ENCODE measurements at places on chromosomes 6 and 20.

DNA sequence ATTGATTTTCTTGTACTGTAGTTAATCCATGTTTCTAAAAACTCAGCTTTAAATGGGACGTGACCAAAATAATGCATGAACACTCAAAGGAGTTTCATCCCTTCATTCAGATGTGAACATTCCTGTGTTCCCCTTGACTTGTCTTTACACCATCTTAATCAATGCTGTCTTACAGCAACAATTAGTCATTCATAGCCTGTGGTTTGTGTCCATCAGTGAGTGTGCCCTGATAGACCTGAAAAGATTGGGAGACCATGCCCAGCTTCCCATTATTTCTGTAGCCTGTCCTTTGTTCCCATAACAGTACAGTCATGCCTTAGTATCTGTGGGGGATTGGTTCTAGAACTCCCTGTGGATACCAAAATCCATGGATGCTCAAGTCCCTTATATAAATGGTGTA is 23.9 kb downstream of the NT5E start:
- no peak for DNase-seq

DNA sequence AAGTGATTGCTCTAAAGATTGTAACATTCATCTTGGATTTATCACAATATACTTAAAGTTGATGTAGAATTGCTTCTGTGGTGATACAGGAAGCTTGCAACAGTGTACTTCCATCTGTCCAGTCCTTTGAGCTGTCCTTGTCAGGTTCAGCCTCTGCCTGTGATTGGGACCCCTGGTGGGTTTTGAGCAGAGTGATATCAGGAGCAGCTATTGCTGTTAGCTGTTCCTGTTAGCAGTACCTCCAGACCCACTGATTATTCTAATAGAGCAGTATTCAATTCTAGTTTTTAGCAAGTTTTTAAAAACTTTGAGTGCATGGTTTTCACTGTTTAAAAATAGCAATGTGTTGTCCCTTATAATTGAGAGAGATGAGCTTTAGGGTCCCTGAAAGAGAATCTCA is 48.8 kb downstream of the TULP4 start:
- no peak for DNase-seq

GRCh38 chr6:137230547-137230946 is 11.4 kb upstream of the IFNGR1 start:
- DNase-seq: no peak

- DNase-seq: no peak
These were observed 32.8 kb downstream of the GABRR1 start for GRCh38 chr6:89184344-89184743.

GRCh38 chr6:110949679-110950285 is 8.7 kb upstream of the GTF3C6 start:
- no peak for DNase-seq

DNA sequence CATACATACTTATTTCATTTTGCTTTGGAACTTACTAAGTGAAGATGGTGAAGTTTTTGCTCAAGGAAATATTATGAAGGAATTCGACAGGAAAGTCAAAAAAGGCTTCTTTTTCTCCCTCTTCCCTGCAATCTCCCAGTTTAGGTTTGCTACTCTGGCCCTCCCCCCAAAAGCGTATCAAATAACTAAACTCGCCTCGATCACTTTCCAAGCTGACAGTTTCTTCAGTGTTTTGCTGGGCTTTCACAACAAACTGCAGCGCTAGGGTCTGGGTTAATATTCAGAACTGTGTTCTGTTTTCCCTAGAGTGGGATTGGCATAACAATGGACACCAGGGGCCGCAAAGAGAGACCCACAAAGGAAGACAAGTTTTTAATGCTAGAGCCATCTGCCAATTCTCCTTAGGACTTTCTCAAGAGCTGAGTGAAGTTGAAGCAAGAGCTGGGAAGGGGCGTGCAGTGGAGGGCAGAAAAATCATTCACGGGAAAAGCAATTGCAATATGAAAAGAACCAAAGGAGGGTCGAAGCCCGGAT is 57.8 kb downstream of the ATP9A start:
- no peak for DNase-seq

GRCh38 chr6:14453712-14454472 is 336.3 kb downstream of the CD83 start:
- no peak for DNase-seq

DNA sequence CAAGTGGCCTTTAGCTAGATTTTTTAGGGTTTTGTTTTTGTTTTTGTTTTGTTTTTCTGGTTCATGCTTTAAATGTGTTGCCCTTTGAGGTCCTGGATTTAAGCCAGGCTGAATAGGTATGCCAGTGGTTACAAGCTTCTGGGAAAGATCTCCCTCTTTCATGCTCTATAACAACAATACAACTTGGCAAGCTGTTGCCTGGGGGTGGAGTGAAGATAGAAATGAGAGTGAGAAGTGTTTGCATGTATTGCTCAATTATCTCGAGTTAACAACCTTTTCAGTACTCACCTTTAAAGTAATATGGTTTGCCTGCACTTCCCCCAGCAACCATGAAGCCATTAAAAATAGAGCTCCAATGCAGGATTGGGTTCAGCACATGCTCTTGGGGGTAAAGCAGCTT is 19.2 kb upstream of the HAO1 start:
- DNase-seq: no peak

DNA sequence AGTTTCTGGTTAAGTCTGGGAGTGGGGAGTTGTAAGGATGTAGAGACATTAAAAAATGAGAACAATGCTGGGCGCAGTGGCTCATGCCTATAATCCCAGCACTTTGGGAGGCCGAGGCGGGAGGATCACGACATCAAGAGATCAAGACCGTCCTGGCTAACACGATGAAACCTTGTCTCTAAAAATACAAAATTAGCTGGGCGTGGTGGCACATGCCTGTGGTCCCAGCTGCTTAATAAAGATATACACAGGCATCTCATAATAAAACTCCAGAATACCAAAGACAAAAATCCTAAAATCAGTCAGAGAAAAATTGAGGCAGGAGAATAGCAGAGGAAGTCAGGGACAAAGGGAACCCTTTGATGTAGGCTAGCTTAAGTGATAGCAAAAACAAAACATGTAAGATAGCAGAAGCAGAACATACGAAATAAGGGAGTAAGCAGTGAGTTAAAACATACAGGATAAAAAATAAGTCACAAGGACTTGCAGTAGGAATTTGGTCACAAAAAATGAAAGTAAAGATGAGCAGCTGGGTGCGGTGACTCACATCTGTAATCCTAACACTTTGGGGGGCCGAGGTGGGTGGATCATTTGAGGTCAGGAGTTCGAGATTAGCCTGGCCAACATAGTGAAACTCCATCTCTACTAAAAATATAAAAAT is 23.6 kb downstream of the DDX43 start:
- DNase-seq: no peak

DNA sequence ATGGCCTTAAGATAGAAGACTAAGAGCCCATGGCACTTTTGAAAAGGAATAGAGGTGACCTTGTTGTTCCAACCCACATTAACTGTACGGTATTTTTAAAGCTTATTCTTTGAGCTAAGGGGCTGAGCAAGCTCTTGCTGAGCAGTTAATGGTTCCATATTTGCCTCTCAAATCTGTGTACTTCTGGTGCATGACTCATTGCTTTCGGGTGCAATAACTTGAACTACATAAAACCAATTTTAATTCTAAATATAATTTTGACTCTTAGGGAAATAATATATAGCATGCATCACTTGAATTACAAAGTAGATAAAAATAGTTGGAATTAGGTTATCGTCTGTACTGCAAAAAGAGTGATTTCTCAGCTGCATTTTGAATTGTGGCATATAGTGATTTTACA is 348.1 kb upstream of the CITED2 start:
- DNase-seq: no peak

GRCh38 chr6:166078294-166078693 is 89.4 kb downstream of the TBXT start:
- DNase-seq: peak; percentile 68

- DNase-seq: no peak
These were observed 117.3 kb downstream of the SMLR1 start for GRCh38 chr6:130944486-130944885.

GRCh38 chr6:170553534-170554012 is 466 bp upstream of the PSMB1 start:
- DNase-seq: no peak

DNA sequence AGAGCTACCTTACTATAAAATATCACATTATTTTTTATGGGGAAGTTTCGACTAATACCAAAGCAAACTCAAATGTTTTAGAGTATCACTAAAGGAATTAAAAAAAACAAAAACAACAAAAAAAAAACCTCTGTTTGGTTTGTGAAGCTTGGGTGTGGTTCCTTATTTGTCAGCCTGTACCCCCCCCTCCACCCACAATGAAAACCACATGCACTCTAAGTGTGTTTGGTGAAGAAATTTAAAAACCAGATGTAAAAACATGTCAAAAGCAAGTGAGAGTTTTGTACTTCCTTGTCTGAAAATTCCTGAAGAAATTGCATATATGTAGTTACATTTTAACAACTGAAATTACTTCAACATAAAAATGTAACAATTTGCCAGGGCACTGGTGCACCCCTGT is 3.1 kb downstream of the STK38 start:
- DNase-seq: no peak

DNA sequence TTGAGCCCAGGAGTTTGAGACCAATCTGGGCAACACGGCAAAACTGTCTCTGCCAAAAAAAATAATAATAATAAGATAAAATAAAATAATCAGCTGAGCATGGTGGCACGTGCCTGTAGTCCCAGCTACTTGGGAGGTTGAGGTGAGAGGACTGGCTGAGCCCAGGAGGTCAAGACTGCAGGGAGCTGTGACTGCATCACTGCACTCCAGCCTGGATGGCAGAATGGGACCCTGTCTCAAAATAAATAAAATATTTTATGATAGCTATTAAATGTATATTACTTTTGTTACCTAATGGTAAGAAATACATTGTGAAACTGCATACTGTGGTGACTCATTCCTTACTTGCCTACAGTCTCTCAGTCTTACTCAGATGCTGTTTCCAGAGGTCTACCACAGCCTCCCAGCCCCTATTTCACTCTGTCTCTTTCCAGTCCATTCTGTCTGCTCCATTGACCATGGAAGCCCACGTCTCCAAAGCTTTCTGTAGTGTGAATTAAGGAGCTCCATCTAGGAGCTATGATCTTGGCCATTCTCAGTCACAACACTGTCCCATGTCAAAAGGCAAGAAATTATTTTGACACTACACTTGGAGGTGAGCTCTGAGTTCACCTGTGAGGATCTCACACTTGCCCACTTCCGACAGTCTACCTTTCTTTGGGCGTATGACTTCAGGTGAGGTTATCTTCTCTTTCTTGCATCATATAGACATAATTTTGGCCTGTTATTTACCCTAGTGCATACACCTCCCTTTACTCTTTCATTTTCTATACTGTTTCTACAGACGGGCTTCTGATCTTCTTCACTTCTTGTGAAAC is 22.4 kb upstream of the SNX9 start:
- DNase-seq: no peak

DNA sequence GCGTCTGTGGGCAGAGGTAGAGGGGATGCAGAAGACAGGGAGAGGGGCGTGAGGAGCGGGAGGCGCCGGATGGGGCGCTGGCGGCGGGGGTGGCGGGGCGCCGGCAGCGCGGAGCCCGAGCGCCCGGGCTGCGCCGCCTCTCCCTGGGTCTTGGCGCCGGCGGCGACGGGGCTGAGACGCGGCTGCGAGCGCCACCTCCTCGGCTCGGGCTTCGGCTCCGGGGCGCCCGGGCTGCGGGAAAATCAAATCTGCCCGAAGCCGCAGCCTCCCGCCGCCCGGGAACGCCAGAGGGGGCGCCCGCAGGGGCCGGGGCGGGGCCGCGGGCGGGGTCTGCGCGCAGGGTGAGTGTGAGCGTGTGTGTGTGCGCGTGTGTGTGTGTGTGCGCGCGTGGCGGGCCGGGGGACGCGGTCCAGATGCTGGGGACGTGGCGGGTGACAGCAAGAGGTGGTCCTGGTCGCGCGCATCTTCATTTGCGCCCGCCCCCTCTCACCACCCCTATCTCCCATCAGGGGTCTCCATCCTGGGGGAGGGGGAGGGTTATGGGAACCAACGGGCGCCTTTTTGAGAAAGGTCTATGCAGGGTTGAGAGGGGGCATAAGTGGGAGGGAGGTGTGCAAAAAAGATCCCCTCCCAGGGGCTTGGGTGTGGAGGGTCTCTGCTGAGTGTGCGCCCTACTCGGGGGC is 646 bp upstream of the CPNE5 start:
- DNase-seq: no peak

- DNase-seq: no peak
These were observed 401.5 kb upstream of the SASH1 start for GRCh38 chr6:147941143-147941542.

DNA sequence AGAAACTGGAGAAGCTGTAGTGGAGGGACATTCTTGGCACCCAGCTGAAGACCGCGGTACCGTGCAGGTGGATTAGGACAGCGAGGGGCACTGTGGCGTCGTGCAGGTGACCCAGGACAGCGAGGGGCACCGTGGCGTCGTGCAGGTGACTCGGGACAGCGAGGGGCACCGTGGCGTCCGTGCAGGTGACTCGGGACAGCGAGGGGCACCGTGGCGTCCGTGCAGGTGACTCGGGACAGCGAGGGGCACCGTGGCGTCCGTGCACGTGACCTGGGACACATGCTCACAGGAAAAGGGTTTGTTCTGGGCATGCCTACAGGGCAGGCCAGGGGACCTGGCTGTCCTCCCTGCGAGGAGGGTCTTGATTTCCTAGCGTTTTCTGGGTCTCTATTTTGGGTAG is 29.2 kb upstream of the SMOC2 start:
- no peak for DNase-seq

DNA sequence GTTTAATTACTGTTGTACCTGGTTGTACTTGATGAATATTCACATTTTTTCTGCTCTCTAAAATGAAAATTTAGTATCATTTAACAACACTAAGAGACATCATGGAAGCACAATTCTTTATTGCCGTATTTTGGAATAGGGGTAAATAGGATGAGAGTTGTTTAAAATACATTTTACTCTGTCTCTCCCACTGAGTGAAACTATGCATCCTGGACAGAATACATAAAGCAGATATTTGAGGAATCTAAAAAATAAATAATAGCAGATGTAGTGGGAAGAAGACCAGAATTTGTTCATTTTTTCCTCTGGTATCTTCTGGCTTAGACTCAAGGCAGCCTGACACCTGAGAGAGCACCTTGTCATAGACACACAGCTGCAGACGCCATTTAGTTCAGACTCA is 119.1 kb upstream of the AHI1 start:
- no peak for DNase-seq

GRCh38 chr6:147546501-147547368 is 38.2 kb downstream of the SAMD5 start:
- no peak for DNase-seq

GRCh38 chr6:26103141-26103769 is 16.0 kb downstream of the HFE start:
- no peak for DNase-seq

DNA sequence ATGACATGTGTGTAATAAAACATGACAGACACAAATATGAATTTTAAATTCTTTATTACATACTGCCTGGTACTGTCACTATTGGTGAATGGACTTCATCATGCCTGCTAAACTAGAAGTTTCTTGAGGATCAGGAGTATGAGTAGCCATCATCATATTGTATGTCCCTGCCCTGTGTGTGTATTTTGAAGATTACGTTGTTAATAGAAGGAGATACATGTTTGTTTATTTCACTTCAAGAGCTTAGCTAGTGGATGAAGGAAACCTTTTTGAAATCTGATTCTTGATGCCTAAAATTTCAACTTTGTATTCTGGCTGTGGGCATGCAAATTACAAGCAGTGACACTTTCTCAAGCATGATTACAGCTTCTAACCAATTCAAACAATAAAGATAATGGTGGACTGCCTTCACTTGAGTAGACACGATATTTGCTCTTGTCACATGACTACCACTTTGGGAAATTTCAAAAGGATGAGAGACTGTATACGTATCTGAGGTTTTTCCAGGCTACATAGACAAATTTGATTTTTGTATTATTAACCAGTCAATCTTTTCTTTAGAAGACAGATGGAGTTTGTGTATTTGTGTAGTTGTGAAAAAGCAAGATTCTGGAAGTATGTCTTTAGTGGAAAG is 3.5 kb downstream of the TBPL1 start:
- no peak for DNase-seq

All from GM04503 (cell line).